ENCODE measurements at places on chromosomes 11 and 22. TPM values are rescaled to one million over a fixed set of nuclear protein-coding genes. Genes with fewer than 3 reads are reported as not detected.

GUCY1A2 gene
- 4.9 TPM for total RNA-seq

NPAS4 gene
- 0.93 TPM for total RNA-seq

EIF1AD gene
- 31.1 TPM for total RNA-seq

DNA sequence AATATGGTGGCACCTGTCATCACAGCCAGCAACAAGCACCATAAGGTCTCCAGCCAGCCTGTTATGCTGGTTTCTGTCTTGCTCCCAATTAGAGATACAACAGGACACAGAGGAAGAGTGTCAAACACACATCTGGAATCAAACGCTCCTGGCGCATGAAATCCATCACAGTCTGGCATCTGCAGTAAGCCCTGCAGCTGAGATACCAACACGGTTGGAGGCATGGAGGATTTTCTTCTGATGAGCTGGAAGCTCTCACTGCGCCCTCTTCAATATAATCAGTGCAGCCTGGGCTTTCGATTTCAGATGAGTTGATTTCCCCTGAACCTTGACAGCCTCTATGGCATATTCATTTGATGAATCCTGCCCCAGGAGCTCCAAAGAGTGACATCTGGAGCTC, 27.8 kb upstream of the CARS1 start:
- ATAC-seq: no peak
- H3K4me1 ChIP-seq: no peaks in the 10 kb centered on the region
- H3K36me3 ChIP-seq: no peaks in the 10 kb centered on the region
- no peak overlapping the region for H3K27ac ChIP-seq

UCP3 gene
- 2.5 TPM for total RNA-seq

DNA sequence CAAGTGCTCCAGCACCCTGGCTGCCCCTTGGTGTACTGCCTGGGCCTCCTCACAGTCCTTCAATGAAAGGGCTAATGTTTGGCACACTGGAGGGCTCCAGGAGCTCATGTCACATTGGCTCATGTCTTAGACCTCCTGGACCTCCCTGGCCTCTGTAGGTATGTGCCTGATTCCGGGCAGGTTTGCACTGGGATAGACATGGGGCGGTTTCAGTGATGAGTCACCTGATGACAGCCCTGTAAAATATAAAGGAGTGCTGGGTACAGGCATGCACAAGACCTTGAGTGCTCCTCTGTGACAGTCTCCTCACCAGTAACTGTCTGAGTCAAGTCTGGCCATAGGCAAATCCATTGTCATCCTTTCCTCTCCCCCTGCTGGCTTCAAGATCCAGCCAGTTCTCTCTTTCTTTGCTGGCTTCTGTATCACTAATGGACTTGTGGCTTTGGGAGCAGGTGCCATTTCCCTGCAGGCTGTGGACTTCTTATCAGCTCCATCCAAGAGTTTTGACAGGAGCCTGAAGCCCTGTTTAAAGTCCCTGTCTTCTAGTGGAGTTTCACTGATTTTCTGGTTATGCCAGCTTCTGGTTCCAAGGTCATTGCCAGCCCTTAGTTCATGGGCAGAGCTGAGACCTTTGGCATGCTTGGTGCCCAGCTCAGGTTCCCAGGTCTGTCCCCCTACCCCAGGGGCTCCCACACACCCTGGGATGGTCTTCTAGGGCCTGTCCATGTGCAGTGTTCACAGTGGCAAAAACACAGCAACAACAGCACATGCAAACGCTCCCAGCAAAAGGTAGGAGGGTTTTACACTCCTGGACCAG, 22.7 kb upstream of the P2RY2 start:
- no peak overlapping the region for H3K4me3 ChIP-seq
- H3K36me3 ChIP-seq: no peaks in the 10 kb centered on the region
- H3K4me1 ChIP-seq: no peaks in the 10 kb centered on the region

- H3K36me3 ChIP-seq: no peaks in the 10 kb centered on the region
- ATAC-seq: no peak
- no peak overlapping the region for H3K4me3 ChIP-seq
- no peak overlapping the region for H3K27ac ChIP-seq
Measured at GRCh38 chr22:47260551-47260950, 498.1 kb downstream of the TBC1D22A start.

DERL3 gene
- not detected for total RNA-seq

DNA sequence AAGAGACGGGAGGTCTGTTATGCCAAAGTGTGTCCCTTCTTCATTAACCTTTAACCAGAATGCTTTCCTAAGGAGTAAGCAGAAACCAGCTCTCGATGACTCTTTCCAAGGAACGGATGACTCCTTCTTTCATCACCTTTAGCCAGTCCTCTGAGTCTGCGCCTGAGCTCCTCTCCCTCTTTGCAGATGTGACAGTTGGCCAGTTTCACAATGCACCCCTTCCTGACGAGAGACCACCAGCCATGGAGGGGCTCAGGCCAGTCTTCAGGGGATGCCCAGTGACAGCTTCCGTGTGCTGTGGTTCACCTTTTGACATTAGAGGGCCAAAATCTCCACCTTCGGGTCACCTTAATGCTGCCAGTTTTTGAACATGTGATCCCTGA, 826.1 kb downstream of the TBC1D22A start:
- no peak overlapping the region for H3K4me3 ChIP-seq
- peaks cover 12% of the 10 kb centered on the region for H3K27me3 ChIP-seq
- H3K27ac ChIP-seq: no peak overlapping the region
- no peaks in the 10 kb centered on the region for H3K4me1 ChIP-seq
- no peaks in the 10 kb centered on the region for H3K36me3 ChIP-seq

DNA sequence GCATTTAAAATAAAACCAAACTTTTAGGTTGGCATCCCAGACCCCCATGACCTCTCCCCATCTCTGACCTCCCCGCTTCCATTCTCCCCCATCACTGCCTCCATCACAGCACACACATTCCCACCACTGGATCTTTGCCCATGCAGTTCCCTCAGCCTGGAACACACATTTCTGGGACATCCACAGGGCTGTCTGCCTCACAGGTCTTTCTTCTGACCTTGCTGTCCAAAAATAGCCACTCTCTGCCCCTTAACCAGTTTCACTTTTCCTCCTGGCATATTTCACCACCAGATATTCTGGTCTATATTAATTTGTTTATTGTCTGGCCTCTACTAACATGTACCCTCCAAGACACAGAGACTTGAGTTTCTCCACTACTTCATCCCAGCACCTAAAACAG, 75.2 kb upstream of the PRDM11 start:
- H3K4me3 ChIP-seq: no peak overlapping the region
- H3K27me3 ChIP-seq: no peaks in the 10 kb centered on the region
- no peak for ATAC-seq

- ATAC-seq: no peak
- H3K4me3 ChIP-seq: no peak overlapping the region
- H3K4me1 ChIP-seq: no peaks in the 10 kb centered on the region
- H3K36me3 ChIP-seq: no peaks in the 10 kb centered on the region
Measured at GRCh38 chr22:38226853-38227649, 25.3 kb downstream of the MAFF start.

DNA sequence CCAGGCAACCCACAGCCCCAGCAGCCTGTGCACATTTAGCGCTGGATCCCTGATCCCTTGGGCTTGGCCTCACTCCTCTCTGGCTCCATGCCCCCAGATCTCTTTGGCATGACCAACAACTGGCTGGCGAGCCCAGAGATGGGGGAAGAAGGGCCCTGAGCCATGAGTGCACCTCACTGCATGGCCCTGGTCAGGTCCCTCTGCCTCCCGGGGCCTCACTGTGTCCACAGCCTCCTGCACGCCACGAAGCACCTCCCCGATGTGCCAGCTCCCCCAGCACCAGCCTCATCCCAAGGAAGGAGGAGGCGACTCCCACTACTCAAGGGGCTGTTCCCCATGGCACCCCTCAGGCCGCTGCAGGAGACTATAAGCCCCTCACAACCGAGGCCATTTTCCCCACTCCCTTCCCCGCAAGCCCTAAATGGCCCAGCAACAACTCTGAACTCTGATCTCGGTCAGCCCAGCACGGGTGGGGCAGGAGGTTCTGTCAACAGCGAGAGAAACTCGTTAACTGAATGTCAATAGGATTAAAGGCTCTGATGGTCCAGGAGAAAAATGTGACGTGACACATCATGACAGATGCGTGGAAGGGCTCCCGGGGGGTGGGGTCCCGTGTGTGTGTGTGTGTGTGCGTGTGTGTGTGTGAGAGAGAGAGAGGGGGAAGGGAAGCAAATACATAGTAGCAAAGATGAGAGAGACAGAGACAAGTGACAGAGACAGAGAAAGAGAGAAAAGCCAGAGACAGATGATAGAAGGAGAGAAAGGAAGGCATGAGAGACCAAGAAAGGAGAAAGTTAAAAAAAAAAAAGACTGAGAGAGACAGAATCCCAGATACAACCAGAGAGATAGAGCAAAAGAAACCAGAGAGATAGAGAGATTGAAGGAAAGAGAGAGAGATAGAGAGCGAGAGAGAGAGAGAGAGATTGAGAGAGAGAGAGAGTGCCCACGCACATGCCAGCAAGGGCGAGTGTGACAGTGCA, 28.4 kb upstream of the SYT7 start:
- ATAC-seq: no peak
- H3K4me1 ChIP-seq: no peaks in the 10 kb centered on the region
- no peak overlapping the region for H3K4me3 ChIP-seq
- H3K27ac ChIP-seq: no peak overlapping the region

PRSS23 gene
- 87.2 TPM for total RNA-seq

ELFN2 gene
- total RNA-seq: under 0.01 TPM

RASGRP2 gene
- total RNA-seq: 44.8 TPM

DNA sequence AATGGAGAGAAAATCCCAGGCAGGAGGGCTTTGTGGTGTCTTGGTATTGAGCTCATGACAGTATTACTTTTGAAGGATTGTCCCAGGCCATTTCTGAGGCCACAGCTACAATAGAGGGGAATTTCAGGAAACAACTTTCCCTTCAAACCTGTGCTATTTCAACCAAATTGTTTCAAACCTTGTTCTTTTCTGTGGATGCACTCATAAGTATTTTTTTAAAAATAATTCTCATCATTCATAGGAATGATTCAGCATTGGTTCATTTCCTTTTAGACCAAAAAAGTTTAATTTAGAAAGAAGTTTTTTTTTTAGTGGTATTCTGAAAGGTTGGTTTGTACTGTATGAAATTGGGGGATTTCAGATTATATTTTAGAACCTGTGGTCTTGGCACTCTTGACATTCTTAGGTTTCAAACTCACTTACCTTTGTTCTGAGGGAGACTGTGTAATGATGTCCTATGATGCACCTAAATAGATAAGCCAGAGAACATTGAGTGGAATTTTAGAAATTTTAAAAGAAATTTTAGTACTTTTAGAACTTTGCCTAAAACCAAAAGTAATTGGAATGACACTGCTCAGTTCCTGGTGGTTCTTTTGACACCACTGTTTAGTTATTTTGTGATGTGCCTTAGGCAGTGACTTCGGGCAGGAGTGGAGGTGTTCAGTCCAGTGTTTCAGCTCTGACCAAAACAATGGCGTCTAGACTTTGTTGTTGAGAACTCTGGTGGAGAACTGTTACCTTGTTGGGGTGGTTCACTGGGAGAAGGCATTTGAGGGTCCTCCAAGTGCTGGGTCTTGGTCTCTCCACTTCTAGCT, 12.2 kb downstream of the TEAD1 start:
- peaks cover 9% of the 10 kb centered on the region for H3K4me1 ChIP-seq
- H3K4me3 ChIP-seq: no peak overlapping the region
- no peaks in the 10 kb centered on the region for H3K27me3 ChIP-seq
- no peaks in the 10 kb centered on the region for H3K36me3 ChIP-seq
- H3K27ac ChIP-seq: no peak overlapping the region
- no peak for ATAC-seq

DNA sequence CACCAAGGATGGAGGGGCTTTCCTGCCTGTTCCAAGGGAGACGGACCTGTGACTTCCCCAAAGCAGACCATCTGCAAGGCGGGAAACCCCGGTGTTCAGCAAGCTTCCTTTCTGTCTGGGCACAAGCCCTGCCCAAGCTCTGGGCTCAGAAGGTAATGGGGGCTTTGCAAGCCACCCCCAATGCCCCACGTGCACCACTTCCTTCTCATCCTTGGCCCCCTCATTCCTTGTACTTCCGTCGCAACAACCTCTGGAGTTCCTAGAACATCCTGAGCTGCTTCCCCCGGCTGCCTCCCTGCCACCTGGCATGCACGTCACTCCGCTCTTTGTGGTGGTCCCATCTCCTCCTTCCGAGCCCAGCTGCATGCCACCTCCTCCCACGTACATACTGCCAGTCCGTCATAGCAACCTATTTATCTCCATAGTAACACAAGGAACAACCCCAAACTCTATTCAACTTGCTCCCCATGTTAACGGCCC, 3.9 kb downstream of the MYEOV start:
- peaks cover 27% of the 10 kb centered on the region for H3K4me1 ChIP-seq
- H3K4me3 ChIP-seq: no peak overlapping the region
- no peaks in the 10 kb centered on the region for H3K36me3 ChIP-seq
- peaks cover 8% of the 10 kb centered on the region for H3K27me3 ChIP-seq
- peak; percentile 2 for ATAC-seq
- H3K27ac ChIP-seq: no peak overlapping the region

GRCh38 chr11:43823851-43824250, 56.8 kb upstream of the ALKBH3 start:
- no peaks in the 10 kb centered on the region for H3K4me1 ChIP-seq
- H3K36me3 ChIP-seq: no peaks in the 10 kb centered on the region
- H3K27me3 ChIP-seq: no peaks in the 10 kb centered on the region
- H3K27ac ChIP-seq: no peak overlapping the region
- ATAC-seq: no peak

RHBDD3 gene
- total RNA-seq: 23.1 TPM

DNA sequence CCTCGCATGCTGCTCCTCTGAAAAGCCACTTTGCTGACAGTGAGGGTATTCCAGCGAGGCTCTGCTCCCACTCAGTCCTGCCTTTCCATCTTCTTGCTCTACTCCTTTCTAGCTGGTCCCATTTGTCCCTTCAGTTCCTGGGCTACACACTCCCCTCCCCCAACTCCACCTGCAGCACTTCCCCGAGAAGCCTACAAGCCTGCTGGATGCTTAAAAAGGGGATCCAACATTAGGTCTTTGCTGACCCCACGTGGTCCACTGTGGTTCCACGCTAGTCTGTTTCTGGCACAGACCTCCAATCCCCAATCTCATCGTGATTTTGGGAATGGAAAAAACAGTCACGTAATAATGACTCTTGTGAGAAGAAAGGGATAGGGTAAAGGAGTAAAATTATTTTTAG, 121.6 kb upstream of the SNX19 start:
- ATAC-seq: no peak
- no peak overlapping the region for H3K27ac ChIP-seq
- no peaks in the 10 kb centered on the region for H3K4me1 ChIP-seq
- no peaks in the 10 kb centered on the region for H3K36me3 ChIP-seq

GRCh38 chr22:42399315-42400271, 32.6 kb downstream of the NFAM1 start:
- H3K4me1 ChIP-seq: no peaks in the 10 kb centered on the region
- peaks cover 19% of the 10 kb centered on the region for H3K27me3 ChIP-seq
- H3K27ac ChIP-seq: no peak overlapping the region
- H3K36me3 ChIP-seq: no peaks in the 10 kb centered on the region
- no peak overlapping the region for H3K4me3 ChIP-seq

NOL12 gene
- 18.4 TPM for total RNA-seq

ART1 gene
- total RNA-seq: not detected

ELF5 gene
- total RNA-seq: not detected

GRCh38 chr11:31254415-31254814, 115.1 kb downstream of the DCDC1 start:
- H3K27ac ChIP-seq: no peak overlapping the region
- H3K4me3 ChIP-seq: no peak overlapping the region
- H3K36me3 ChIP-seq: no peaks in the 10 kb centered on the region
- ATAC-seq: no peak

- H3K4me1 ChIP-seq: no peaks in the 10 kb centered on the region
- no peak for ATAC-seq
Measured at GRCh38 chr11:130183878-130184610, 24.5 kb downstream of the ST14 start.

GRCh38 chr11:95229993-95230809, 801 bp downstream of the SESN3 start:
- peak overlapping the region; percentile 82 for H3K4me3 ChIP-seq
- peak overlapping the region; percentile 89 for H3K27ac ChIP-seq
- no peaks in the 10 kb centered on the region for H3K36me3 ChIP-seq
- no peak for ATAC-seq
- no peaks in the 10 kb centered on the region for H3K27me3 ChIP-seq
- no peaks in the 10 kb centered on the region for H3K4me1 ChIP-seq
